Astrocyte of the spinal cord (primary cell): ENCODE measurements at places on chromosomes 7 and 10.

DNA sequence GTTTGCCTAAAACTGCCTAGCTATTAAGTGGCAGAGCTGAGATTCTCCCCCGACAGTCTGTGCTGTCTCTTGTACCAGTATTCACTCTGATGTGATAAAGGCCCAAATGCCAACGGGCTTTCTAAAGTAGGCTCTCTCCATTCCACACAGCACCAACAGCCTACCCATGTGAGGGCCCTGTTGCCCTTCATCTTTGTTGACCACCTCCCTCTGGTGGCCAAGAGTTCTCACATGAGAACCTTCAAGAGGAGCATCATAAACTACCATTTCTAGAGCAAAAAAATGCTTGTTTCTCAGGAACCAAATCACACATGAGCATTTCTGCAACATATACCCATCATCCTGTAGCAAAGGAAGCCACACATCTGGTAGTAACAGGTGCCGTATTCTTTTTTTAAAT, 185.8 kb downstream of the GRM8 start:
- DNase-seq: no peak

- no peak for DNase-seq
Observed at GRCh38 chr7:103690242-103690974, 244.4 kb upstream of the SLC26A5 start.

GRCh38 chr7:133649593-133649992, 396.7 kb downstream of the EXOC4 start:
- peak; percentile 27 for DNase-seq

- no peak for DNase-seq
Observed at GRCh38 chr7:70997261-70997660, 134.7 kb upstream of the GALNT17 start.

DNA sequence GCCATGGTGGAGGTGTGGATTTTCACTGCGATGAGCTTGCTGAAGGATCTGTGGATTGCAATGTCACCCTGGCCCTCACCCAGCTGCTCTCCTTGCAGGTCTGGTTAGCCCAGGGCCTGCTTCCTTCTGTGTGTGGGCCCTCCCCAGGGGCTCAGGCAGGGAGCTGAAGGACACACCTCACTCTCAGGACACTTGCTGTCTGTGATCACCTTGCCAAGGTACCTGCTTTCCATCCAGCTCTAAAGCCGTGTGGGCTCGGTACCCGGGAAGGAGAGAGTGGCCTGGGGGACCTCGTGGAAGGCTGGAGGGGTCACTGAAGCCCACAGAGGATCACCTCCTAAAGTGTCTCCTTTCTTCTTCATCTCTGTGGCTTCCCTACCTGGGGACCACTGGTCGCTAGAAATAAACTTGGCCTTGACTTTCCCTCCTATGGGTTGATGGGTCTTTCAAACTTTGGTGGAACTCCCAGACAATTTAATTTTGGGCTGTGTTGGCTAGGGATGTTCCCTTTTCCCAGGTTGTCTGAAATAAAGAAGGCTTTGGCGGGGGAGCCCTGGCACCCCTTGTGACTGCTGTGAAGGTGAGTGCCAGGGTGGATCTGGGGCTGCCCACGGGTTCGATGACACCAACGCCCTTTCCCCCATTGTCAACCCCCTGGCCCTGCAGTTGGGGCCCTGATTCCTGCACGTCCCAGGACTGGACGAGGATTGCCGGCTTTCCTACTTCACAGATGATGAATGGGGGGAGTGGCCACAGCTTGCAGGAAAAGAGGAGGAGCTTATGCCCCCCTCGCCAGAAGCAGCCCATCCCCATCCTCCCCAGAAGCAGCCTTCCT, 331.0 kb downstream of the ADARB2 start:
- DNase-seq: no peak

DNA sequence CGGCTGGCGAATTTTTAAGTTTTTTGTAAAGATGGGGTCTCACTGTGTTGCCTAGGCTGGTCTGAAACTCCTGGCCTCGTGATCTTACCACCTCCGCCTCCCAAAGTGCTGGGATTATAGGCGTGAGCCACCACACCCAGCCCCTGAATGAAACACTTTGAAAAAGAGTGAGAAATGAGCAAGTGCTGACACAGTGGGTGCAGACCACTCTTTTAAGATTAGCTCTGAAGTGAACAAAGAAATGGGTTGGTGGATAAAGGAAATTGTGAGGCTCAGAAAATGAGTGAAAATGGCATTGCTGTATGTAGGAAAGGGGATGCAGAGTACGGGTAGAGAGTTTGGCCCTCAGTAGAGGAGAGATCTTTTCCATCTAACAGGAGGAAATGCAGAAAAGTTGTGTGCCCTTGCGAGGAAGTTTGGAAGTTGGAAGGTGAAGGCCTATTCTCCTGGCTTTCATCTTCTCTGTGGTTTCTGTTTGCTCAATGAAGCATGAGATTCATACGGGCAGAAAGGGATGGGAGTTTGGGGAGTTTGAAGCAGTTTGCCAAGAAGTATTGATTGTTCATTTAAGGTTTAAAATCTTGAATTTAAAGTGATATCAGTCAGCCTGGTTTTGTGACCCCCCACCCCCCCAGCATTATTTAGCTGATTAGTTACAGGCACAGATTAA, 11.0 kb downstream of the MAPK8 start:
- no peak for DNase-seq

GRCh38 chr10:99859585-99859984, 77.1 kb downstream of the ABCC2 start:
- DNase-seq: no peak

- DNase-seq: no peak
Observed at GRCh38 chr10:48237259-48238250, 36.9 kb downstream of the FRMPD2 start.

GRCh38 chr10:11144626-11145494, 127.2 kb downstream of the CELF2 start:
- DNase-seq: no peak

GRCh38 chr7:5445981-5446594, 22.5 kb upstream of the TNRC18 start:
- DNase-seq: no peak

- peak; percentile 98 for DNase-seq
Observed at GRCh38 chr10:63798599-63799498, 277.6 kb downstream of the REEP3 start.

DNA sequence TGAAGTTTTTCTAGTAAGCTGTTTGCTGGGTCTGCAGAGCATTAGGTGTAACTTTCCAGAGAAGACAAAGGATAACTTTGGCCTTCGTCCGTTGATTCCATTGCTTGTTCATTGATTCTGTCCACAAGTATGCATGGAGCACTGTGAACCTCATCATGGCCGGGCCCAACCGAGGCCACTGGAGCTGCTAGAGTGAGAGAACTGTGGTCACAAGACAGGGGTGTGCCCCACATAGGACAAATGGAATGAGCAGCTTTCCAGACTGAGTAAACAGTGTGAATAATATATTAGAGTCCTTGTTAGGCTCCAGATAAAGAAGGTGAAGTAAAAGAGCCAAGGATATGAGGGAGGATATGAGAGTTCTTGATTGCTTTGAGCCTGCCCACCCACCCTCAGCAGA, 24.9 kb downstream of the MBL2 start:
- DNase-seq: no peak

GRCh38 chr10:86733260-86733671, 23.2 kb upstream of the BMPR1A start:
- peak; percentile 33 for DNase-seq

DNA sequence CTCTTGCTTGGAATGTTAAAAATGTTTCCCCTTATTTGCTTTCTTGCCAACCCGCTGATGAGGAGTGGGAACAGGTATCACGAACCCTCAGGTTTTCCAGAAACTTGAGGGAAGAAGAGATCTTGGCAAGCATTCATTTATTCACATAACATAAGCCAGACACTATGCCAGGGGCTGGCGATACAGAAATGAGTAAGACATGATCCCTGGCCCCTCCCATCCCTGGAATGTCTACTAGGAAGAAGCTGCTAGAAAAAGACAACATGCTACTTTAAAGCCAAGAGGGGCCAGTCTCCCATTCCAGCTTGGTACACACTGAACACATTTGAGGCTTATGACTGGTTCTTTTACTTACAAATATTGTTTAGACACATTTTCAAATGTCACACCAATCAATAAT, 26.4 kb downstream of the SLC35B4 start:
- peak; percentile 8 for DNase-seq

- no peak for DNase-seq
Observed at GRCh38 chr7:155490697-155491628, 33.0 kb downstream of the EN2 start.

- DNase-seq: no peak
Observed at GRCh38 chr7:50748472-50748871, 34.2 kb downstream of the GRB10 start.

GRCh38 chr10:77971804-77972144, 45.2 kb upstream of the DLG5 start:
- DNase-seq: no peak

DNA sequence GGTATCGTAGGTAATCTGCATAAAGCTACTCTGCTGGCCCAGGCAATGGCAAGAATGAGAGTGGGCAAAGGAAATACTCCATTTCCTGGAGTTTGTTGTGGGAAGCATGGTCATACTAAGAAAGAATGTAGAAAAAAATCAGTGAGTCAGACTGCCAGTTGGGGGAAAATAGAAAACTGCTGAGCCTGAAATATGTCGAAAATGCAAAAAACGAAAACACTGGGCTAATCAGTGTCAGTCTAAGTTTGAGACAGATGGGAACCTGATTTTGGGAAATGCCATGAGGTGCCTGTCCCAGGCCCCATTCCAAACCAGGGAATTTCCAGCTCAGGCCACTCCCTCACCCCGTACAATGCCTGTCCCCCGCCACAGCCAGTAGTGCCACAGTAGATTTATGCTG, 150.0 kb downstream of the ZNF33B start:
- peak; percentile 1 for DNase-seq

- DNase-seq: no peak
Observed at GRCh38 chr7:104878577-104878976, 135.4 kb upstream of the KMT2E start.

DNA sequence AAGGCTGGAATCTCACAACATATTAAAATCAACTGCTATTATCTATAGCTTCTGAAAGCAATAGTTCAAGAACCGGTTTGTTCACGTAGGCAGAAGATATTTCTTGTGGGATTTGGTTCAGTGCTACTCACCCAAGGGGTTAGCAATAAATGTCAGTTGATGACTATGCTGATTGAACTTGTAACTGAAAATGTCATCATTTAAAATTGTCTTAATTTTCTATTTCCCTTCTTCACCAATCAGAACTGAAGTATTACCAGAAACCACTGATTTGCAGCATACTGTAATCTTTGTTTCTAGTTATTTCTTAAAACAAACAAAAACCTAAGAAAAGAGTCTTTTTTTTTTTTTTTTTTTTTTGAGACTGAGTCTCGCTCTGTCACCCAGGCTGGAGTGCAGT, 46.1 kb downstream of the CPEB3 start:
- no peak for DNase-seq

GRCh38 chr7:36942955-36943354, 218.7 kb upstream of the AOAH start:
- no peak for DNase-seq

DNA sequence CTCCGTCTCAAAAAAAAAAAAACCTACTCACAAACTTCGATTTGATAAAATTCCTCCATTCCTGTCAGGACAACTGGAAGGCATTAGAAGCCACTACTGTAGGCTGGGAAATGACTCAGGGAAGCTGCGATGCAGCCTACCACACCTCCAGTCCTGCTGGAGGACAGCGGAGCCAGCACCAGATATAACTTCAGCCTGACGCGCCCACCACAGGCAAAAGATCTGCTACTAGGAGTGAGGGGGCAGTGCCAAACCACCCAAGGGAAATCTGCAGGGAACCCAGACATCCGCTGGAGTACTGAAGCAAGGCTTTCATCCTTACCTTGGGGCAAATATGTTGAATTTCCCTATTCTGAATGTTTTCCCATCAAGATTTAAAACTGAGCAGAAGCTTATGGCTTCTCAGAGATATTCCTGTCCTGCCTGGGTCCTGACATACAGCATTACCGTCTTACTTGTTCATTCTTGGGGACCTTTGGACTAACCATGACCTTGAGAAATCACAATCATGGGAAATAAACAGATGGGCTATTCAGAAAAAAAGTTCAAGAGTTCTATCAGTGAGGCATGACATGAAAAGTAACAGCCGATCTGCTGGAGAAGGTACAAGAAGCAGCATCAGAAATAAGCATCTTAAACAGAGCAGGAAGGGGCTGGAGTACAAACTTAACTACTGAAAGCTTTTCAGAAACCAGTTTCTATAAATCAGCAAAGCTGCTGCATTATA, 20.4 kb downstream of the BCCIP start:
- no peak for DNase-seq

- DNase-seq: peak; percentile 33
Observed at GRCh38 chr7:149662591-149663095, 110.7 kb downstream of the ZNF467 start.

DNA sequence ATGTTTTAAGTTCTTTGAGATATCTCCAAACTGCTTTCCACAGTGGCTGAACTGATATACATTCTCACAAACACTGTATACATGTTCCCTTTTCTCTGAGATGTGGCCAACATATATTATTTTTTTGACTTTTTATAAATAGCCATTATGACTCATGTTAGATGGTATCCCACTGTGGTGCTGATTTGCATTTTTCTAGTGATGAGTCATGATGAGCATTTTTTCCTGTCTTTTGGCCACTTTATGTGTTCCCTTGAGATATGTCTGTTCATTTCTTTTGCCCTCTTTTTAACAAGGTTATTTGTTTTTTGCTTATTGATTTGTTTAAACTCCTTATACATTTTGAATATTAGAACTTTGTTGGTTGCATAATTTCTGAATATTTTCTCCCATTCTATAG, 1055.1 kb downstream of the NXPH1 start:
- DNase-seq: peak; percentile 90

DNA sequence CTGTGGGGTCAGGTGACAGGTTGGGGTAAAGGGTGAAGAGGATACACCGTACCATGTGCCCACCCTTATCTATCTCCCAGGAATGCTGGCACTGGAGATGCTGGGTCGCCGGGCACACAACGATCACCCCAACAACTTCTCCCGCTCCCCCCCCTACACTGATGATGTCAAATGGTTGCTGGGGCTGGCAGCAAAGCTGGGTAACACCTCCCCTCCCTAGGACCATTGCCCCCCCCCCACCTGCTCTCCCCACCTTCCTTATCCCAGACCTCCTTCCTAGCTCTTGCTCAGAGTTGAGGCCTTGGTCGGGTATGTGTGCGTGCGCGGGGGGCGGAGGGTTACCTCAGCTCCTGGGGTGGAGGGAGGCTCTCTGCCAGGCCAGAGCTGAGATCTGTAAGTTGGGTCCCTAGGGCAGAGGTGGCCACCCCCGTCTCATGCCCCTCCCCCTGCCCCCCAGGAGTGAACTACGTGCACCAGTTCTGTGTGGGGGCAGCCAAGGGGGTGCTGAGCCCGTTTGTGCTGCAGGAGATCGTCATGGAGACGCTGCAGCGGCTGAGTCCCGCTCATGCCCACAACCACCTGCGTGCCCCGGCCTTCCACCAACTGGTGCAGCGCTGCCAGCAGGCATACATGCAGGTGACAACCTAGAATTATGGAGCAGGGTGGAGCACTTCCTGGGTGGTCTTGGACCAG, 10.7 kb downstream of the NDST2 start:
- DNase-seq: no peak

GRCh38 chr7:28524978-28525377, 112.7 kb downstream of the CREB5 start:
- DNase-seq: no peak
